Fibroblast of skin of scalp (primary cell): ENCODE measurements at places on chromosomes 4 and X.

- DNase-seq: no peak
These were observed 664.3 kb downstream of the RPA4 start for GRCh38 chrX:97547877-97548578.

DNA sequence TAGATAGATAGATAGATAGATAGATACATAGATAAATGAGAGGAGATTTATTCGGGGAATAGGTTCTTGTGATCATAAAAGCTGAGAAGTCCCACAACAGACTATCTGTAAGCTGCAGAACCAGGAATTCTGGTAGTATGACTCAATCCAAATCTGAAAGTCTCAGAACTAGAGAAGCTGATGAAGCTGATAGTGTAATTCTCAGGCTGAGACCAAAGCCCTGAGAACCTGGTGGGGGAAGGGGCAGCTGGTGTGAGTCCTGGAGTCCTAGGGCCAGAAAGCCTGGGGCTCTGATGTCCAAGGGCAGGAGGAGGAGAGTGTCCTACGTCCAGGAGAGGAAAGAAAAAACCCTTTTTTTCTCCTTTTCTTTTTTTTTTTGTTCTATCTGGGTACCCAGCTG is 8.0 kb upstream of the BANK1 start:
- no peak for DNase-seq

DNA sequence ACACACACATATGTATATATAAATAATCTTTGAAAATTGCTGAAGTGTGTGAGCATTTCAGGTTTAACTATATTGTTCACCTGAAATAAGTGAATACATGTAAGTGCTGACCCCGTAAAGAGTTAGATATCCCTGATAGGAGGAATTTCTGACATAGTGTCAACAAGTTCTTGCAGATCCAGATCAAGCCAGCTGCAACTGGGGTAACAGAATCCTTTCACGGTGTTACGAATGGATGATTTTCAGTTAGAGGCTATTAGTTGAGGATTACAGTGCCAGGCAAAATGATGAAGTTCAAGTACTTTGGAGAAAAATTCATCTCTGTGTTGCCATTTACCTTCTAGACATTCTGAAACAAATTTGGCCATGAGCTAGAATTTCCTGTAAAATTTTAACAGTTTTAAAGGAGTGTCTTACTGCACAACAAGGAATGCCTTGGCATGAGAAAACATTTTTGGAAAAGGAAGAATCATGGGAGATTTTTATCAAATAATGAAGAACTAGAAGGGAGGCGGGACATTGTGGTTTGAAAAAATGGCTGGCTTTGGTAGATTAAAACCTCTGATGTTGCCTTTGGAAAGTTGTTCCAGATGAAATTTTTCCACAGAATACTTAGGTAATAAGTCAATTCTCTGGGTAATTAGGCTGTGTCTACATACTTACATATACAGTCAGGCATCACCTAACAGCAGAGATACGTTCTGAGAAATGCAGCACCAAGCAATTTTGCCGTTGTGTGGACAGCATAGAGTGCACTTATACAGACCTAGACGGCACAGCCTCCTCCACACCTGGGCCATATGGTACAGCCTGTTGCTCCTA is 84.4 kb upstream of the FAT1 start:
- DNase-seq: peak; percentile 75

DNA sequence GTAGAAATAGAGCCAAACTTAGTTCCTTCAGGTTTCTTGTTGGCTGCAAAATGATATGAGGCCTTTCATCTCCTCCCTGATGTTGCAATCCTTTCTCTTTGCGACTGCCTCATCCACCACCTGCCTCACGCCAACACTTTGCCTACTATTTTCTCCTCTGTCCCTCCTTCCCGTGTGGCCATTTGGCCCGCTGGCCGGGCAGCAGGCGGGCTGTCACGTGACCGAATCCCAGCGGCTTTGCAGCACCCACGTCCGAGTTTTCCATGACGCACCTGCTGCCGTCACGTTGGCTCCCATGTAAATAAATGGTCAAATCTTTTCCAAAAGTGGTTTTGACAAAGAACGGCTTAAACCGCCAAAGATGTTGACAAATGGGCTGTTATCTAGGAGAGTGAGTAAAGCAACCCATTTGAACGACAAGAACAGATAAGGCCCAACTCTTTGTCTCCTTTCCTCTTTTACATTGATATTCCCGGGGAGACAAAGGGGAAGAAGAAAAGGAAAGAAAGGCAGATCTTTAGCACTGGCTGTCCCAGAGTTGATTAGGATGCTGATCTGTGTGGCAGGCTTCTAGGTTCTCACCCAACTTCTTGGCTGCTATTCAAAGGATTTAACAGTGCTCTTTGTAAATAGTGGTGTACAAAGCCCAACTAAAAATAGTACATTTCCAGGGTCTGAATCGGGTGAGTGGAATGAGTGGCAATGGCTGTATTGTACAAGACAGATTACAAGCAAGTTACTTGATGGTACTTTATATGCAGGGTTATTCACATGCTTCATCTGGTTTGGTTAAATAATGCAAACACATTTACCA is 174.2 kb upstream of the JADE1 start:
- DNase-seq: peak; percentile 43

DNA sequence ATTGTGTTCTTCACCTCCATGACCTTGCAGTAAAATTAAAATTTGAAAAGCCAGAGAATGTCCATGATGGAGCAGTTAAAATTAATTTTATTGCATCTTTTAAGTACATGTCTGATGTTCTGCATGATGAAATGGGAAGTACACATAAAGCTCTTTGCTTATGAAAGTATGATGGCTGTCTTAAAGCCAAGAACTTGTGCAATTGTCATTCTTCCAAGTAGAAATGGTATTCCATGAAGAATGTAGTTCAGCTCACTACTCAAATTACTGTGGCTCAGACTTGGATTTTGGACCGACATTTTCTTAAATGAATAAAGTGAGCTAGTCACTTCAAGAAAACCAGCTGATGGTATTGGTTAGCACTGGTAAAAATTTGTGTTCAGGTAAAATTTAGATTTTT is 161.7 kb upstream of the CXCL13 start:
- DNase-seq: peak; percentile 5

- peak; percentile 68 for DNase-seq
These were observed 38.4 kb downstream of the NAP1L5 start for GRCh38 chr4:88659055-88659889.

DNA sequence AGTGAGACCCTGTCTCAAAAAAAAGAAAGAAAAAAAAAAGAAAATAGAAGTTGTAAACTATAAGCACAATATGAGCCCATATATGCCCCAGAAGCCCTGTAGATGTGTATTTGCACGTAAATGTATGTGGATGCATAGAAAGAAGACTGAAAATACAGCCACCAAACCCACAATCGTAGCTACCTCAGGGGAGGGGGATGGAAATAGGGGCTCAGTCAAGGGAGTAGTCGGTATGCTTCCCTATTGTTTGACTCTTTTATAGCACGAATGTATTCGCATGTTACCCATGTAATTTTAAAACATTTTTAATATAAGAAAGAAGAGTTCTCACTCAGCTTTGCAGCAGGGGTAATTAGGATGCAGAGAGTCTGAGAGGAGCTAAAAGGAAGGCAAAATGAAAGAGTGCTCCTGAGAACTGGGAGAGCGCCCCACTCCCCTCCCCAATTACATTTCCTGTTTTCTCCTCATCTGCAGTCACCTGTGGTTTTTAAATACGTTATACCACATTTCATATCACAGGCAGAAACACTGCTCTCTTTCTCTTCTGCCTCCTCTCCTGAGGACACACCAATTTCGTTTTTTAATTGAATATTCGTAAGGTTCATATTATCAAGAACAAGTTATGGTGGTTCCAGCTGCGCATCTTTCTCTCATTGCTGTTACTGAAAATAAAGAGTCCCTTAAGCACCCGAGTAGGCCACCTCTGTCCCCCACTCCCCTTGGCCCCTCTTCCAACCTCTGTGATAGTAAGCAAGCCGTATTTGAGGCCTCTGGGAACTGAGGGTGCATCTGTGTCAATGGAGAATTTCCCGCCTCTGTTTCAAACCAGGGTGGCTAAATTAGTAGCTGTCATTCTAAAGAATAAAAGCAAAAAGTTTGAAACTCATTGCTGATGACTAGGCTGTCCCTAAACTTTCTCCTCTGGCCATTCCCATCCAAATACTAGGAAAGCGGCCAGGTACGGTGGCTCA is 10.7 kb downstream of the SEPTIN6 start:
- no peak for DNase-seq

GRCh38 chrX:39805022-39805421 is 292.7 kb downstream of the BCOR start:
- DNase-seq: no peak

DNA sequence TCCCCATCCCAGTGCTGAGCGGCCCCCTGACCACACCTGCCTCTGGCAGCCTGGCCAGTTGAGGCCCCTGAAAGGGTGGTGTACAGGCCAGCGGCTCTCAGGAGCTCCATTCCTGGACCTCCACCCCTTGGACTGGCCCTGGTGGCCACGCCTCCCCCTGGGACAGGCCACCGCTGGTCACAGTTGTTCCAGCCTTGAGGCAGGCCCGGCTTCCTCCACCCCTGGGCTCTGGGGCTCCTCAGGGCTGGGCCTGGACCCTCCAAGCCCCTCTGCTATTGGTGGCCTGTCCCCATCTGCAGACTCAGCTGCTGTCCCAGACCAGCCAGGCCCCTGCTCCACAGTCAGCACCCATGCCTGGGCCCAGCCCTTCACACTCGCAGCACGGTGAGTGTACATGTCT is 93.2 kb upstream of the NKX1-1 start:
- no peak for DNase-seq

GRCh38 chr4:61723492-61723891 is 523.4 kb downstream of the ADGRL3 start:
- no peak for DNase-seq

DNA sequence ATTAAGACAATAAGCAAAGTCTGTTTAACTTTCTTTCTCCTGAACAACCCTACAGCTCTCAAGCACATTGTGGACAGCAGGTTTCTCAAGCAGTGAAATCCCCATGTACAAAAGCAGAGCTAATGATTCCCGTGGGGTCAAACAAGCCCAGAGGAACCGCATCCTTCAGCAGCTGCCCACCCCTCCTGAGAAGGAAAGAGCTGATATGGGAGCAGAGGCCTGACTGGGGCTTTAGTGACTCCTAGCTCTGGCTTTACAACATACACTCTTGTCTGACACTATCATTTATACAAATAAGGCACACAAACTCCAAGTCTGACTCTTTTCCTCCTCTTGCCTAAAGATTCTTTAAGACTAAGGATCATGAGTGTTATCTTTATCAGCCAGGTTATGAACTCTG is 32.8 kb downstream of the HDAC8 start:
- no peak for DNase-seq

DNA sequence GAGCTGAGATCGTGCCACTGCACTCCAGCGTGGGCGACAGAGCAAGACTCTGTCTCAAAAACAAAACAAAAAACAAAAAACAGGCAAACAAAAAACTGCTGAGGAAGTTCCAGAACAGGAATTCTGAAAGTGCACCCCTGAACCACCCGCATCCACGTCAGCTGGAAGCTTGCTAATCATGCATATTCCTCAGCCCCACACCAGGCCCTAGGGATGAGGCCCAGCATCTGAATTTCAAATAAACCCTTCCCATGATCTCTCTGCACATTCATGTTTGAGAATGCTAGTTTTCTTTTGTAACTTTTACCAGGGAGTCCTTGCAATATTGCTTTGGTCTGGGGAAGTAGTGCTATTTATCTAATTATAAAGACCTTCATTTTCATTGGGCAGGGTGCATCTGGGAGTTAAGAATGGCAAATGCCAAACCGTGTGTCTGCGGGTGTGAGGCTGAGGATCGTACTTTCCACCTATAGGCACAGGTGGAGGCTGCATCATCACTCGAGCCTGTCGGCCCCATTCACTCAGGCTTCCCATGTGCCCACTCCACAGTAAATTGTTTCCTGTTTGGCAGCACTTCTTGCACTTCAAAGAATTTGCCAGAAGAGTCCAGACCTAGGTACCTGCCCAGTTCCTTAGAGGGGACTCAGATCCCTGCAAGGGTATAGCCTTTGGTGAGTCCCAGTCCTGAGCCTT is 23.6 kb downstream of the CCKAR start:
- no peak for DNase-seq

GRCh38 chr4:17614416-17615299 is at the start of gene MED28:
TSS of gene MED28 (plus strand) at chr4:17614641. CDS start at chr4:17614655, 14 bp downstream.
- DNase-seq: peak; percentile 96

DNA sequence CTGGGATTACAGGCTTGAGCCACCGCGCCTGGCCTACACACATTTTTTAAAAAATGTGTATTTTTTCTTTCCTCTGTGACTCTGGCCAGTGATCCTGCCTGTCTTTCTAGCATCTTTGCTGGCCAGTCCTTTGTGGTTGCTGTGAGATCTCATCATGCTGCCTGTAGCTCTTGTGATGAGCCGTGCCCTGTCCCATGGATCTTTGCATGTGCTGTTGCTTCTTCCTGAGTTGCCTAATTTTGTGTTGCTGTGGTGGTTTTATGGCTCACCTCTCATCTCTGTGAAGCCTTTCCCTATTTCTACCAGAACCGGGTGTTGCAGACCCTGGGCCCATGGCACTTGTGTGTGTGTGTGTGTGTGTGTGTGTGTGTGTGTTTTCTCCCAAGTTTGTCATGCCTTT is 8.3 kb downstream of the NSD2 start:
- DNase-seq: peak; percentile 34

GRCh38 chr4:1637580-1638271 is 46.4 kb downstream of the FAM53A start:
- no peak for DNase-seq

- no peak for DNase-seq
These were observed 116.1 kb downstream of the MAPK10 start for GRCh38 chr4:86243750-86244149.

GRCh38 chr4:147012059-147012707 is 66.5 kb upstream of the TTC29 start:
- DNase-seq: no peak

GRCh38 chrX:44343412-44344141 is at the start of gene EFHC2:
TSS of gene EFHC2 (minus strand) at chrX:44343672. CDS start at chrX:44343588, 84 bp downstream.
- peak; percentile 2 for DNase-seq

- DNase-seq: no peak
These were observed 37.5 kb upstream of the IL13RA2 start for GRCh38 chrX:115054876-115055275.

DNA sequence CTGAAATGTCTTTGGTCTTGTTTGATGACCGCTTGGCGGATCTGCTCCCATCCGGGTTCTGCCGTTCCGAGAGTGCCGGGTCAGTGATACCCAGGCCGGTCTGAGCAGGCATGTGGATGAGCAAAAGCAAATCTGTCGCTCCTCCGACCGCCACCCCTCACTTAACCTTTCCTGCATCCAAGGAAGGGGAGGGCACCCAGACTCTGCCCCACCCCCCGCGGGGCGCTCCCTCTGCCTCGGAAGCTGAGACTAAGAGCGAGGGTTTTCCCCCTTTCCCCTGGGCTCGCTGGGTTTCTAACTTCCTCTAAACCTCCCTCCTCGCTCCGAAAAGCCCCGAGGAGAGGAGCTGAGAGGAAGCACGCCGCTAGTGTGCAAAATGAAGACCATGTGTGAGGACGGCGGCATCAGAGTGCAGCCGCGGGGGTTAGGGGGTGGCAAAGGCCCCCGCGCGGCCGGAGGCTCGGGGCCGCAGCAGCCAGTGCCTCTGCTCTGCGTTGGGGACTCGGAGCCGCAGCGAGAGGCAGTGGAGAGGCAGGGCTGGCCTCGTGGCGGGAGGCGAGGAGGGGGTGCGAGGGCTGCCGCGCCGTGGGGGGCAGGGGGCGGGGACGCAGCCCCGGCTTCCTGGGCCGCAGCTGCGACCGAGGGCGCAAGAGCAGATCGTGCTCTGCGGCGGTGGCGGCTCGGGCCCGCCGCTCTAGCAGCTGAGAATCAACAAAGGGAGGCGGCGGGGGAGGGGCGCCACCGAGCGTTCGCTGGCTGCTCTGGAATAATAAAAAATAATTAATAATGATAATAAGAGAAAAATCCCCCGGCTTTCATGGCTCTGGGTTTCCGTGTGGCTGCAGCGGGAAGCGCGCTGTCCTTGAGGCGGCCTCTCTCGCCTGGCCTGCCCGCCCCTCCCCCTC is 55.8 kb upstream of the BCOR start:
- DNase-seq: peak; percentile 49

GRCh38 chr4:77104791-77105540 is 29.2 kb upstream of the CCNI start:
- DNase-seq: peak; percentile 31
